Natural killer cell (primary cell): ENCODE measurements at places on chromosomes 13 and 19. TPM values are rescaled to one million over a fixed set of nuclear protein-coding genes. Genes with fewer than 3 reads are reported as not detected.

GRCh38 chr13:30727491-30728355, 7.6 kb upstream of the ALOX5AP start:
- no peak overlapping the region for H3K4me3 ChIP-seq
- no peaks in the 10 kb centered on the region for H3K36me3 ChIP-seq
- H3K4me1 ChIP-seq: peaks cover 3% of the 10 kb centered on the region
- no peak for DNase-seq
- no peaks in the 10 kb centered on the region for H3K27me3 ChIP-seq

DNA sequence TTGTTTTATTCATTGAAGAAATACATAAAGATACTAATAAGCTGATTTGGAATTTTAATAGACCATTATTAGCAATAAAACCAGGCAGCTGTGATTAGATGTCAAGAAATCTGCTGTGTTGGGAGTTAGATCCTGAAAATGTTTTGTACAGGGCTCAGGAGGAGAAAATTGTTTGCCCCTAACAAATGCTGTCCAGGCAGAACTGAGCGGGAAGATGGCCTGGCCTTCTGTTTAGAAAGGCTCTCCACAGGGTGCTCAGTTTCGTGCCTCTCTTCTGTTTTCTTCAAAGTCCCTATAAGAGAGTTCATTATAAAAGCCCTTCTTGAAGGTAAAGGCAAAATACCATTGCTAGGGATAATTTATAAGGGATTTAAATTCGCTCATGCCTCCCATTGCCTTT, 64.1 kb downstream of the ERCC5 start:
- no peaks in the 10 kb centered on the region for H3K36me3 ChIP-seq
- no peaks in the 10 kb centered on the region for H3K4me1 ChIP-seq
- H3K27me3 ChIP-seq: peaks cover 3% of the 10 kb centered on the region
- H3K4me3 ChIP-seq: no peak overlapping the region
- no peak for DNase-seq

GRCh38 chr19:53813996-53814395, 10.1 kb downstream of the NLRP12 start:
- no peak overlapping the region for H3K4me3 ChIP-seq
- no peak overlapping the region for H3K27ac ChIP-seq
- H3K27me3 ChIP-seq: no peaks in the 10 kb centered on the region
- no peaks in the 10 kb centered on the region for H3K4me1 ChIP-seq
- DNase-seq: no peak

DNA sequence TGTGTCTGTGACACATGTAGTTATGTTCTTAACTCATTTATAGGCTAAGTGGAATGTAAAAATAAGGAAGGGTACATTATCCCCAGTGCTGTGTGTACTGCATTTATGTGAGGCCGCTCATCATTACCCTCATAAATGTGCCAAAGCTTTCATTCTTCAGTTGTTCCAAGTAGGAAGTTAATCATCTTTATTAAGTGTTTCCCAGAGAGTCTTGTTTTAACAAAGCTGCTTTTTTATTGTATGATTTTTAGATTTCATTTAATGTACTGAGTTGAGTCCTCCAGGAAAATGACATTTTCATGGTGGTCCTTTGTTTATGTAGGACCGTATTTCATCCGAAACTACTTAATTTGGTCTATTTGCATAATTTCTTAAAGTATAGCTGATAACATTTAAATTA, 379.8 kb downstream of the DLEU7 start:
- no peak overlapping the region for H3K4me3 ChIP-seq
- H3K36me3 ChIP-seq: no peaks in the 10 kb centered on the region
- no peak for DNase-seq
- no peaks in the 10 kb centered on the region for H3K4me1 ChIP-seq

GRCh38 chr19:10826231-10826630, 9.8 kb downstream of the TMED1 start:
- no peak for DNase-seq
- peaks cover 60% of the 10 kb centered on the region for H3K36me3 ChIP-seq
- H3K4me1 ChIP-seq: peaks cover 10% of the 10 kb centered on the region
- H3K27me3 ChIP-seq: no peaks in the 10 kb centered on the region

The MYBPC2 gene
- total RNA-seq: 0.15 TPM

The NCAN gene
- total RNA-seq: not detected

The RFX2 gene
- 4.6 TPM for total RNA-seq

The FAM83E gene
- total RNA-seq: 1.3 TPM

The IGFL2 gene
- not detected for total RNA-seq

The FCGBP gene
- total RNA-seq: 25.1 TPM

The ANGPTL4 gene
- not detected for total RNA-seq
